ENCODE measurements at places on chromosomes 5 and 9.

- peak; percentile 7 for DNase-seq
Observed at GRCh38 chr9:36862206-36863145, 171.6 kb downstream of the PAX5 start.

- DNase-seq = no peak
Observed at GRCh38 chr9:2158766-2159430, 143.8 kb downstream of the SMARCA2 start.

DNA sequence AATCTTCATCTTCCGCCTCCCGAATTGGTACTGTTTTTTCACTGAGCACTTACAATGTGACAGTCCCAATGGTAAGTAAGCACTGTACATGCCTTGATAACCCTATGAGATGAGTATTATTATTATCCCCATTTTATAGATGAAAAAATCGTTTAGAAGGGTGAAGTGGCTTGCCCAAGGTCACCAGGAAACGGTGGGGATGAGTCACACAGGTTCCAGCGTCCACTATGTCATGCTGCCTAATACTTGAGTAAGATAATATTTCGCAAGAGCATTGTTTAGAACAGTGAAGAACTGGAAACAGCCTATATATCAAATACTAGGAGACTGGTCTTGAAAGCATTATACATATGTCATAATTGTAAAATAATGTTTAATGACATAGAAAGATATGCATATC is 12.9 kb downstream of the HAND1 start:
- no peak for DNase-seq

GRCh38 chr9:17065062-17065461 is 69.8 kb upstream of the CNTLN start:
- no peak for DNase-seq

GRCh38 chr5:10653751-10654400 is 90.0 kb downstream of the ANKRD33B start:
- no peak for DNase-seq

GRCh38 chr5:171664489-171664888 is 121.1 kb upstream of the SMIM23 start:
- DNase-seq = no peak

- DNase-seq = no peak
Observed at GRCh38 chr9:124699575-124699974, 71.5 kb downstream of the NR6A1 start.

- no peak for DNase-seq
Observed at GRCh38 chr5:157449011-157449723, 10.8 kb upstream of the NIPAL4 start.

- DNase-seq = no peak
Observed at GRCh38 chr9:105539452-105539851, 18.5 kb upstream of the FKTN start.

- no peak for DNase-seq
Observed at GRCh38 chr5:140927228-140927573, 1.1 kb downstream of the PCDHAC1 start.

DNA sequence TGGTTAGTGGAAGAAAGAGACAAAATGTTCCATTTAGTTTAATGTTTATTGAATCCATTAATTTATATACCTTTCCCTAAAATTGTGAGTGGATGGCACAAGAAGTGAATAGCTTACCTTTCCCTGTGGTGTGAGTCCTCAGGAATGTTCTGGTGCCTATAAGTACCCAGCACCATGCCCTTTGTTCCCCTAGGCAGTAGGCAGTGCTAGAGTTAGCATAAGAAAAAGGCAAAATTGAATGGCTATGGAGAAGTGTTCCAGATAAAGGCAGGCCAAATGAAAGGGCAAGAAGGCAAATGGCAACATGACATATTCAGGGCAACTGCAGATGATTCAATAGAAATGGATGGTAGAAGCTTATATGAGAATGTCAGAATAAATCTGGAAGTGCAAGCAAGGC is 370.8 kb upstream of the PTGER4 start:
- no peak for DNase-seq

DNA sequence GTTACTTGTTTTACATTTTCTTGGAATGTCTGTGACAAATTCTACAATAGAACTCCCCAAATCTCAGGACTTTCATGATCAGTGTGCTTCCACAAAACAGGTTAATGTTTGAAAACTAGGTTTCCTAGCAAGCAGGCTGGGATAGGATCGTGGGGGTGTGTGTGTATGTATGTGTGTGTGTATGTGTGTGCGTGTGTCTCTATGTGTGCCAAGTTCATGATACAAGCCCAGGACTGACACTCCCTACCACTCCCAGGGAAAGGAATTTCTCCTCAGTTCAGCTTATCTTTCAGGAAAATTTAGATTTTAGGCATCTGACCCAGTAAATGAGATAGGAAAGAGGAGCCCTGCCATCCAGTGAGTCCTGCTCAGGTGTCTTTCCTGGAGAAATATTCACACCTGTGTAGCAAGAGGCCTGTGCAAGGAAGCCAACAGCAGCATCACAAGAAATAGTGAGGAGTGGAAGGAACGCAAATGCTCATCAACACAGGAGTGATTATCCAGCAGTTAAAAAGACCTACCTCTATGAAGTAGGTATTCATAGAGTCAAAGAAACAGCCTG is 13.8 kb upstream of the ABLIM3 start:
- DNase-seq = no peak

DNA sequence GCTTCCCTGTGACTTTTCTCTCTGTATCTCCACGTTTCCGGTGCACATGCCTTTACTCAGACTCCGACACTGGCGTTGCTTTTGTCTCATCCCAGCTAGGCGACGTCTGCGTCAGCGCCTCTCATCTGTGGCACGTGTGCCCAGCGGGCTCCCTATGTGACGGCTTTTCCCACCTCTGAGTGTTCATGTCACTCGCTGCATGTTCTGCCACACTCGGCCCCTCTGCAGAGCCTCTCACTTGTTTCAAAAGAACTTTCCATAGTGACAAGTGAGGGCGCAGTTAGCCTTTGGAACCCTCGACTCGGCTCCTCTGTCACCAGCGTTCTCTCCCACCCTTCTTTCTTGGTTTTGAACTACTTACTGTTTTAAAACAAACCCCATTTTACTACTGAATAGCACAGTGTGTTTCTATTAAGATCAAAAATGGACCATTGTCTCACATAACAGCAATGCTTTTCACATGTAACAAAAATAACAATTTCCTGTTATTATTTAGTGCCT is 113.4 kb upstream of the CACNA1B start:
- DNase-seq = no peak

- DNase-seq = no peak
Observed at GRCh38 chr9:93536167-93536566, 40.2 kb upstream of the PHF2 start.

DNA sequence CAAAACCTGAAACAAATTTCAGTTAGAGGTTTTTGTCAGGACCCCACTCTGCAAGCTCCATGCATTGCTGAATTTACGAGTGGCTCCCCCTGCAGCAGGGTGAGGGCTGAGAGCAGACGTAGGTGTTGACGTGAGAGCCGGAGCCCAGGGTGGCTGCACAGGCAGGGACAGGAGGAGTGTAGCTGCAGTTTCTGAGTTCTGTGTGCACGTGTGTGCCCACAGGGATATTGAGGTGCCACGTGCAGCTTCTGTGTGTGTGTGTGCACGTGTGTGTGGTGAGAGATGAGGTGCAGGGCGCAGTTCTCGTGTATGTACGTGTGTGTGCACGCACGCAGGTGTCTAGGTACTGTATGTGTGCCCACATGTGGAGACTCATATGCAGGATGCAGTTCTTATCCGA is 14.6 kb downstream of the PLEKHG4B start:
- no peak for DNase-seq

DNA sequence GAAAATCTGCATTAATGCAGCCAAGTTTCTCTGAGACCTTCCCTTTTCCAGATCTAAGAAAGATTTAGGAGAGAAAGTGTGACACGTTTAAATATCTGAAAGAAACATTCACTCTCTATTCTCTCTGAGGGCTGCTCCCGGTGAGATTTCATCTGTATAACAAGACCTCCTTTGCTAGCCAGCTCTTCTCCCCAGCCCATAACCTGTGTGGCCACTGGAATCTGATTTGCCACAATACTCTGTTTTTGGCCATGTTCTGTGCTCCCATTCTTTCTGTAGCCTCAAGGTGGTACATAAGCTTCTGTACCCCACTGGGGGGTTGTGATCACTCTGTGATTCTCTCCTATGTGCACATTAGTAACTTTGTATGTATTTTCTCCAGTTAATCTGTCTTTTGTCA is 291.0 kb upstream of the SEMA6A start:
- no peak for DNase-seq

GRCh38 chr9:99222416-99223270 is 561 bp downstream of the SEC61B start:
- no peak for DNase-seq

GRCh38 chr9:131358556-131358955 is 35.3 kb upstream of the PRRC2B start:
- no peak for DNase-seq

GRCh38 chr5:155193029-155193428 is 179.5 kb downstream of the KIF4B start:
- no peak for DNase-seq

DNA sequence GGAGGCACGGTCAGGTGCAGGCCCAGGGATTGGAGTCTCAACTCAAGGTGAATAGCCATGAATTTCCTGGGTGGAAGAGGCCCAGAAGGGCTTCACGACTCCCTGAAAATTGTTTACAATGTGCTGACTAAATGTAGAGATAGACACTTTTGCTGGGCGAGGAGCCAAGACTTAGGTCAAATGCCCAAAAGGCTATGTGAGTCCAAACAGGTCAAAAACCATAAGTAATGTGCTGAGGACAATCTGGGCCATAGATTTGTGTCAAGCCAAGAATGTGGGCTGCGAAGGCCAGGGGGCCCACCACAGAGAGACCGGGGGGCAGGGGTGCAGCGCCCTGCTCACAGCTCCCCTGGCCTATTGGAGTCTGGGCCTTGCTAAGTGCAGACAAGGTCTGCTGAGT is 197.8 kb downstream of the HSPA4 start:
- DNase-seq = no peak

GRCh38 chr5:108857905-108858304 is 110.2 kb downstream of the FER start:
- DNase-seq = no peak

DNA sequence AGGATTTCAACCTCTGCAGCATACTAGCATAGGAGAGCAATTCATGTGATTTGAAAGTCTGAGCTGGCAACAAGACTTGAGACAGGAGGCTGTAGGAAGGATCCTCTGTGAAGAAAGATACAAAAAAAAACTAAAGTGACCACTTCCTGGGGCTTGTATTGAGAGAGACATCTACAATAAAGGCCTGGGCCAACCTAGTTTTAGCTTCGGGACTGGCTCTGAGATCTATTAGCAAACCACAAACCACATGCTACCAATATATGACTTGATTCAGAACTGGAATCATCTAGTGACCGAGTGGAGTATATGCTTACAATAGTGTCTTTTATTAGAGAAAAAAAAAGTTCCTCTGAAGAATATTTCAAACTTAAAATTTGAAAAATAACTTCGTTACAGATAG is 1448.9 kb upstream of the CDH6 start:
- DNase-seq = no peak

DNA sequence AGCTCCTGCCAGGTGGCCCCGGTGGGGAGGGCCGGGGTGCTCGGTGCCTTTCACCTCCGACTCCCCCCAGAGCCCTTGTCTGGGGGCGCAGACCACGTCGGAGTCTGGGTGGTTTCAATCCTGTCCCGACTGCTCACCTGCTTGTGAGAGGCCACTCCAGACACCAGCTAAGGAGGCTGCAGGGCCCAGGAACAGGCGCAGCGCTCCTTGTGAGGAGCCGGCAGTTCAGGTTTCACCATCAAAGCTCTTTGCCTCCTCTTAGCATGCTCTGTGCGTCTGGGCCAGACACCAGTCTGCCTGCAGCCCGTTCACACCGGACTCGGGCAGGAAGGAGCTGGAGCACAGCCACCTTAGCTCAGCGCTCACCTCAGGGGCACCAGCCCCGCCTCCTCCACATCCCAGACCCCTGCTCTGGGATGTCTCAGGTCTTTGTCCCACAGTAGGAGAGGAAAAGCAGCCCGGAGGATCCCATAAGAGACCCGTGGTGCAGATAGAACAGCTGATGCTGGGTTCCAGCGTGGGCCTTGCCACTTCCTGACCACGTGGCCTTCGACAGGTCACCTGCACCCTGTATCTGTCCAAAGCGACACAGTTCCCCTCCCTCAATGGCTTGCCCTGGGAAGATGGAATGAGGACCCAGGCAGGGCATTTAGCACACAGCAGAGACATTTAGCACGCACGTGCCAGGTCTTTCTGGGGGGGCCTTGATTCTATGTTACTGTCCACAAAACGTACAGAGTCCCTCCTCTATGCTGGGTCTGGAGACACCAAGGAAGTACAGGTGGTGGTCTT is 106.2 kb upstream of the LMX1B start:
- DNase-seq = no peak

DNA sequence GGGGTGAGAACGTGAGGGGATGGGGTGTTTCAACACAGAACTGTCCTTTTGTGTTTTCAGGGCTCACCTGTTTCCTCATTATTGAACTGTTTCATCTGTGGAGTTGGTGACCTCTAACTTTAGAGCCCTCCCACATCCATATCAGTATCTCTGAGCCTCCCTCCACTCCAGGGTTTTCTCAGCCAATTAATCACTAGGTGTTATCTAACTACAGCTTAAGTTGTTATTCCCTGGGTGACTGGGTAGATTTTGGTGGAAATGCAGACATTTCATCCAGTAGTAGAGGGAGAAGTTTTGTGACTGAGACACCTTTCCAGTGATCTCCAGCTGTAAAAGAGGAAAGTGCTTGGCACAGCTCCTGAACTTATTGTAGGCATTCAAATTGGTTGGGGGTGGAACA is 23.7 kb downstream of the PPP3R2 start:
- DNase-seq = no peak

DNA sequence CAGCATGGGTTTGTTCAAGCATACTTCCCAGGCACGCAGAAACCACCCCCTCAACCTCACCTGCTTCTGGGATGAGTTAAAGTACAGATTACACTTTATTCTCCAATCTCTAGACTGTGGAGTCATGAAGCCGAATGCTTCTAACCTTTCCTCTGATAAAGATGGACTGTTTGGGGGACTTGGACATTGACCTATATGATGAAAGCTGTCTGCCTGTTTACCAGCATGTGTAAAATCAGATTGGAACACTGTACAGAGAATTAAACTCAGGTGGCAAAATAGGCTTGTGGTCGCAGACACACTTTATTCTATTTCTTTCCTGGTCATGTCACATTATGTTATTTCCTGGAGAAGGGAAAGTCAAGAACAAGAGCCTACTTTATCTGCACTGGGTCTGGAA is 25.7 kb downstream of the IL9 start:
- no peak for DNase-seq

DNA sequence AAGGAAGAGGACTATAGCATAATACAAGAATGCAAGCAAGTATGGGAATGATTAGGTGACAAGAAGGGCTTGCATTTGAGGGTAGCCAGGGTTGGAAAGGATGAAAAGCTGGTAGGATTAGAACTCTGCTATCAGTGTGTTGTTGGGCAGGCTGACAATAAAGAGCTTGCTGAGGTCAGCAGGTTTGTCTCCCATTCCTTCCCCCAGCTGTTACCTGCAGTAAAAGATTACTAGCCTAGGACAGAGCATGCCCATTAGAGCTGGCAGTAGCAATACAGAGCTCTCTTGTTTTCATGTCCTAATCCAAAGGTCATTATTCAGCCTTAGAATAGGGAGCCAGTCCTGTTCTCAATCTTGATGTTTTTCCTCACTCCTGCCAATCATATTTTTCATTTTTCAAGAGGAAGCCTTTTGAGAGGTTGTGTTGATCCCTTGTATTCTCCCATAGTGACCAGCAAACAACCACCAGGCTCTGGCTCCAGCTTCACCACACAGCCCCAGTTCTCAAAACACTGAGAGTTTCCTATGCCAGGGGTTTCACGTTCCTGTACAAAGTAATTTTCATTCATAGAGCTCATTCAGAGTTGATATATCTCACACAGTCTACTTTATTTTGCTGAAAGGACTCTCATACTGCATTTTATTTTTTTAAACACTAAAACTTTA is 71.7 kb downstream of the OR2K2 start:
- no peak for DNase-seq

- DNase-seq = no peak
Observed at GRCh38 chr5:93599001-93599379, 16.0 kb downstream of the NR2F1 start.

Measured in hypothalamus (tissue), 51 donors.